ENCODE measurements at places on chromosomes 5 and 9.
A peak's percentile ranks its signal among the peaks of the same experiment; 100 is the strongest.

GRCh38 chr9:6307551-6308096 is 20.6 kb upstream of the TPD52L3 start:
- no peak for DNase-seq

- DNase-seq = no peak
Observed at GRCh38 chr5:171477666-171478065, 58.2 kb downstream of the FGF18 start.

- no peak for DNase-seq
Observed at GRCh38 chr5:3853362-3853761, 257.7 kb downstream of the IRX1 start.

GRCh38 chr9:15308511-15308910 is 1.5 kb upstream of the TTC39B start:
- no peak for DNase-seq

GRCh38 chr5:492314-492893 is 31.8 kb downstream of the SLC9A3 start:
- no peak for DNase-seq

DNA sequence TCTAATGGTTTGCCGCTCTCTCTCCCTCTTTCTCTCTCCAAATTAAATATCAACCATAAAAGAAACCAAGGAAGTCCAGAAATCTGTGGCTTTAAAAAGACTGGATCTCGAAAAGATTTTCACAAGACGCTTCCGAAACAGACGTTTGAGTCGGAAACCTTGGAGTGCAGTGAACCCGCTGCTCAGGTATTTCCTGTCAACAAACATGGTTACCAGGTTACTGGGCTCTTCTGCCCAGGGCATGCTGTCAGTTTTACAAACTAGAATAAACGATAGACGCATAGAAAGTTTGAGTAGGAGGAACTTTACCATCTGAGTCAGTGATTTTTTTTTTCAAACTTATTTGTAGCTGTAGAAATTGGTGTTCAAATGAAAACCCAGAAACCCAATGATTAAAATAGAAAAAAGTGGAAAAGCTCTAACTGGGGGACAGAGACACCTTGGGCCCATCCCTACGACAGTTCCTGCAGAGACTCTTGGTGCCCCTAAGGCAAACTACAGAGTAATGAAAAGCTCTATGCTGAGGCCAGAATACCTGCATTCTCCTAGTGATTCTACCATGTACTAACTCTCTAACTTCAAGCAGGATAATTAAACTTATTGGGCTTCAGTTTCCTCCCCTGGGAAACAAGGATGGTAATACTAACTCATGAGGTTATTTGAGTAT is 90.0 kb downstream of the DOCK8 start:
- no peak for DNase-seq

DNA sequence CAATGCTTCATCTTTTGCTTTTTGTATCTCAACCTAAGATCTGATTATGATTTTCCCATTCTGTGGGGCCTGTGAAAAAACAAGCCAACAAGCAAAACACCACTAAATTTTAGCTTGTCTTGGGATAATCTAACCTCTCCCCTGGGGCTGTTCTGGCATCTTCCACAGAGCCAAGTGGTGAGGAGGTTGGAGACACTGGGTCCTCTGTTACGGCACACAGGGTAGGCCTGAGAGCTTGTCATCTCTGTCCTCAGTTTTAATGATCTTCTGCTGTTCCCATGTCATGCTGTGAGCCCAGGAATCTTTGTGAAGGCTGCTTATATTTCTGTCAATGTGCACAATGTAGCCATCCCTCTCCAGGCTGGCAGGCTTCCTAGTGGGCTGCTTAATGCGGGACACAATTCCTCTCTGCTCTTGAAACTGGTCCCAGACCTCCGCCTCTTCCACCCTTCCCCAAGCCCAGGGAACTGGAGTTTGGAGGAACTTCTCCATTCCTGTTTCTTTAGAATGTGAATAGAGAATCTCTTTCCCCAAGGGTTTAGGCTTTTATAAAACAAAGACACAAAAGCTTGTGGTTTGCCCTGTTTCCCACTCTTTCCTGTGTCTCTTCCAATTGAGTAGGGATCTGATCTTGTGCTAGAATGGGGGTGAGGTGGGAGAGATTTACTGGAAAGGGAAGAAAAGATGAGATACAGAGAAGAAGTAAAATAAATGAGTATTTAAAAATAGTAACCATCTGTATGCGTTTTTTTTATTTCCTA is 30.9 kb upstream of the SEMA6A start:
- no peak for DNase-seq

DNA sequence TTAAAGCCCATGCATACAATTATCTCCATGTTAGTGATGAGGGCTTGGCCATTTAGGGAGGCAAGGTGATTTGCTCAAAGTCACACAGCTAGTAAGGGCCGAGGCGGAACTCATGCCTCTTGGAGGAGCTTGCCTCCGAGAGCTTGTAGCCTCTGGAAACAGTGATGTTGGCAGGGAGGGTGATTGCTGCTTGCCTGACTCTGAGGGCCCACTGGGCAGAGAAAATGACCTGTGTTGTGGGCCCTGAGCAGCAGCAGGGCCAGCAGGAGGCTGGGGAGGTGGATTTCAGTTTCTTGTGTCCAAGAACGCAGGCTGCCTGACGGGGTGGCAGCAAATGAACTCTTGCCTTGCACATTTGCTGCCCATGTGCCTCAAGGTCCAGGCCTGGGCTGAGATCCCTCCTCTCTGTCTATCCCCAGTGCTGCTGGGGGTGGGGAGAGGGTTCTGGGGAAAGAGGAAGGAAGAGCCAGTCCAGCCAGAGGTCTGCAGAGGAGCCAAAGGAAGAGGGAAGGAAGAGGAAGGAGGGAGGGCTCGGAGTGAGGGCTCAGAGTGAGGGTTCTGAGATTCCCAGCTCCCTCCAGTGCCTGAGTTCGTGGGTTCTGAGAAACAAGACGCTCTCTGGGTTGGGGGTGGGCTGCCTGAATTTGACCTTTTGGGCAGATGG is 16.2 kb upstream of the PTGS1 start:
- DNase-seq = no peak

- DNase-seq = no peak
Observed at GRCh38 chr5:74649421-74649973, 9.0 kb upstream of the ENC1 start.

DNA sequence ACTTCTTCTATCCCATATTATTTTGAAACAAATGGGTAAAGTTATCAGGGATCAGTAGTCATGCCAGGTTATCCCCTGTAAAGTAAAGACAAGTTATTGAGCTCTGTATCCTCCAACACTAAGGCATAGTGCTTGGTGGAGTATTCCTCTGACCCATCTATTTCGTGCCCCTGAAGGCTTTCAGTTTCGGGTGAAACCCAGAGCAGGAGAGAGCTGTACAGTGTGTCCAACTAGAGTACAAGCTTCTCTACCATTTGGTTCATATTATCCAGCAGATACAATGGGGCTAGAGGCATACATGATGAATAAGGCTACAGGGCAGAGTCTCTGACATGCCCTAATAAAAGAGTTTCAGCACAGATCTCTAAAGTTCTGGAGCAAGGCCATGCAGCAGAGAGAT is 3.2 kb upstream of the SLC22A4 start:
- no peak for DNase-seq

- DNase-seq = peak; percentile 92
Observed at GRCh38 chr5:43603344-43604217, 601 bp downstream of the NNT start.

- DNase-seq = no peak
Observed at GRCh38 chr9:94584555-94584954, 9.1 kb downstream of the FBP2 start.

DNA sequence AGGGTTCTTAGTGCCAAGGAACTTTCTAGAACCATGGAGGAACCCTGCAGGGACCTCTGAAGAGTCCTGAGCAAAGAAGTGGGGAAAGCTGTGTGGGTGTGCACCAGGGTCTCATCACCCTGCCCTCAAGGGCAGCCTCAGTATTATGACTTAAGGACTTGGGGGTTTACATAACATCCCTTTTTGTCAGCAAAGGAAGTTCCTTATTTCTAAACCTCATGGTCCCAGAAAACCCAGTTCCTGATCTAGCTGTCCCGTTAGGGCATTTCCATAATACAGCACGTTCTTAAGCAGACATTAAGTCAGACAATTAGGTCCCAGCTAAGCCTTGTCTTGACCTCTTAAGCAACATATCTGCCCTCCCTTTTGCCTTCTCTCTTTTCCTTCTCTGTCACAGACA is 57.3 kb downstream of the DAPK1 start:
- DNase-seq = no peak

DNA sequence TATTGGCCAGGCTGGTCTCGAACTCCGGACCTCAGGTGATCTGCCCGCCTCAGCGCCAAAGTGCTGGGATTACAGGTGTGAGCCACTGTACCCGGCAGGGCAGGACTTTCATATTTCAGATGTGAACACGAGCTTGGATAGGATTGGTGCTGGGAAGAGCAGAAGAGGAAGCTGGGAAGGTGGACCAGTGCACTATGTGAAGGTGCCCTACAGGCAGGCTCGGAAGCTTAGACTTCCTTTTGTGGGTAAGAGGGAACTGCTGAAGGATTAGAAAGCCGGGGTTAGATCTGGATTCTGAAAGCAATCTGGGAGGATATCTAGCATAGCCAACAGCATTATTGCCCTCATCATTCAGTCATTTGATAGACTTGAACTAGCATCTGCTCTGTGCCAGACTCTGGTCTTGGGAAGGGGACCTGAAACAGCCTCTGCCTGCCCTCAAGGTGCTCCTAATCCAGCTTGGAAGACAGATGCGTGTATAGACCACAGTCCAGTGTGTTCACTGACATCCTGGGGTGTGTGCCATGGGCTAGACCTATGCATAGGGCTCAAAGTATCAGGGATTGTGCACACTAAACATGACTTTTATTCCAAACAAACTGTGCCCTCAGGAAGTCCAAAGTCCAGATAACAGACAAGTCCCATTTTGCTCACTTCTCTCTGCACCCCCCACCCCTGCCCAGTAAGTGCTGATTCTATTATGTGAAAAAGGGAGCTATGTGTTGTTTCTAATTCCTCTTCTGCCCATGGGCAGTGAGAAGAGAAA is 637 bp downstream of the CBY3 start:
- DNase-seq = no peak

DNA sequence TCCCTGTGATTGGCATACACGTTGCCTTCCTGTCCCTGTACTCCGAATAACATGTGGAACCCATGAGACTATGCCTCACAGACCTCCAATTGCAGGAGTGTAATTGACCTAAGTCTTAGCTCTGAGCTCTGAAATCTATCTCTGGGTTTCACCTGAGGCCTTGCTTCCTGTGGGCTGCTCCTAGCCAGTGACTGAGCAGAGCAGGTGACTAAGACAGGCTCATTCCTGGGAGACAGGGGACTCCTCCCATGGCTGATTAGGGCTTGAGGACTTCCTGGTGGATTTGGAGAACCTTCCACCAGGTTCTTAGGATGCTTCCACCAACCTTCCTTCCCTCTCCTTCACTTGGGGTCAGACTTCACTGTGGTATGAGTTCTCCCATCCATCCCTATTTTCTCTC is 22.3 kb upstream of the MIER3 start:
- DNase-seq = no peak

DNA sequence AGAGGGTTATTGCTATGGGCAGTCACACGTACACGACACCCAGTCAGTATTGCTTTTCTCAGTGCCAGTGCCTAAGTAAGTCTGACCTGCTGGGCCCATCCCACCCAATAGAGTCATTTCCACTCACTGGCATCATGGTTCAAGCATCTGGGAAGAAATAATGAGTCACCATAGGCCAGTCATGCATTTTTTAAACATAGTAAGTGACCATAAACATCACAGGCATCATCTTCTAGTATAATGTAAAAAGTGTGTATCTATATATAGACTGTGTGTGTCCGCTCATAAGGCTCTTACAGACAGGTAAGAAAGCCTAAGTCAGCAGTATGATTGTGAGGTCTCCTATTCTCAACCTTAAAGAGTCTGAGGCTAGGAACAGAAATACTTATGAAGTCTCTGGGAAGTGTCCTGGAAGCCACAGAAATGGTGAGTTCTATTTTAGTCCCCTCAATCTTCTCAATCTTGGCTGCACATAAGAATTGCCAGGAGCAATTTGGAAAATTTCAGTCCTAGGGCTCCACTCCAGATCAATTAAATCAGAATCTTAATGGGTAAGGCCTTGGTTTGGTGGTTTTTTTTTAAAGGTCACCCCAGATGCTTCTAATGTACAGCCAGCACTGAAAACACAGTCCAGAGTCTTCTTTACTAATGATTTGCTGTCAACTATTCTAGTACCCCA is 65.2 kb downstream of the ZNF366 start:
- no peak for DNase-seq

DNA sequence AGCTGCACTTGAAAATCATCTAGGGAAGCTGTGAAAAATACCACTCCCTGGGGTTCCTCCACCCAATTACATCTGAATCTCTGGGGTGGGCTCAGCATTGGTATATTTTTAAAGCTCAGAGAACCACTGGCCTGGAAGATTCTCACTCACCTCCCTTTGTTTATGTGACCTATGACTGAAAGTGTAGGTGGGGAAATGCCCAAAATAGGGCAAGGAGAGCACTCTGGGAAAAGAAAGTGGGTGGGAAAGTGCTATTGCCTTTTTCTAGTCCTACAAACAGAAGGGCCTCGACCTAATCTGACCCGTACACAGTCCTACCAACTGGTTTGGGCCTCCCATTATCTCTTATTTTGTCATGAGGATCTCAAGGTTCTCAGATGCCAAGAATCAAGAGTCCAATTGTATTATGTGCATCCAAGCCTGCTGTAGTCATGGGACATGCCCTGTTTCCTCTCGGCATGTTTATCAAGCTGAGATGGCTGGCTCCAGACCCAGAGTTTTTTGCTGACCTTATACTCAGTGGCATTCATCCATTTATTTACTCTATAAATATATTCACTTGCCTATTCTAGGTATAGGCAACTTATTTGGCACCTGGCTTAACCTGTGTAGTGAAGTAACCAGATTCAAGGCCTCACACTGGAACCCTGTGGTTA is 483.7 kb downstream of the ENC1 start:
- peak; percentile 1 for DNase-seq

GRCh38 chr5:176412517-176413254 is 3.7 kb downstream of the CLTB start:
- no peak for DNase-seq

DNA sequence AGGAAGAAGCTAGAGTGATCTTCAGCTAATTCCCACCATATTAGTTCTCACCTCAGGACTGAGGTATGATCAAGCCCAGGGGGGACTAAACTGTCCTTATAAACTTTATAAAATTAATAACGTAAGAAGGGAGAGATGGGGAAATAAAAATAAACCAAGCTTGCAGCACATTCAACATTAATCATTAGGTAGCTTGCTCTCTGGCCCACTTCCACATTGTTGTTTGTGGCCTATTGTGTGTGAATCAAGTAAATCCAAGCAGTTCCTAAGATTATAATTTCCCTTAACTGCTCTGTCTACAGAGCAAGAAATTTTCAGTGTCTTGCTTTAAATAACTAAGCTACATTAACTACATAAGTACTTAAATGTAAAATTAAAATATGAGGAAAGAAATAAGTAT is 131.3 kb upstream of the ABCA1 start:
- DNase-seq = no peak

- no peak for DNase-seq
Observed at GRCh38 chr9:1879501-1879900, 135.6 kb upstream of the SMARCA2 start.
